Common myeloid progenitor, CD34-positive (primary cell): ENCODE measurements at places on chromosomes 6 and 20.
A peak's percentile ranks its signal among the peaks of the same experiment; 100 is the strongest.

GRCh38 chr6:157302736-157303135 is 20.6 kb downstream of the TMEM242 start:
- no peak for DNase-seq

DNA sequence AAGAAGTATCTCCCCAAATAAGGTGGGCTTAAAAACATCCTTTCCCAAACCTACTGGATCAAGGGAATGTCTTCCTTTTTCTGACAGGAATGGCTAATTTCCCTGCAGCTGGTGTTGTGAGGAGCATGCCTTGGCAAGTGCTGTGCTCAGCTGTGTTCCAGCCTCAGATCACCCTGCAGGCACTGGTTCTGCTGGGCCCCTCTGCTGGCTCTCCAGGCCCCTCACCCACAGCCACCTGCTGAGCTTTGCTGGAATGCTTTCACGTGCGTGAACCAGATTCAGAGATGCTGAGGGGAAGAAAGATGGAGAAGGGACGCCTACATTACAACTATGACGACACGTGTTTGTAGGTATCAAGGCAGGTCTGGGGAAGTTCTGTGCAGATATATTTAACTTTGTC is 71.3 kb upstream of the FOXC1 start:
- DNase-seq, result no peak

DNA sequence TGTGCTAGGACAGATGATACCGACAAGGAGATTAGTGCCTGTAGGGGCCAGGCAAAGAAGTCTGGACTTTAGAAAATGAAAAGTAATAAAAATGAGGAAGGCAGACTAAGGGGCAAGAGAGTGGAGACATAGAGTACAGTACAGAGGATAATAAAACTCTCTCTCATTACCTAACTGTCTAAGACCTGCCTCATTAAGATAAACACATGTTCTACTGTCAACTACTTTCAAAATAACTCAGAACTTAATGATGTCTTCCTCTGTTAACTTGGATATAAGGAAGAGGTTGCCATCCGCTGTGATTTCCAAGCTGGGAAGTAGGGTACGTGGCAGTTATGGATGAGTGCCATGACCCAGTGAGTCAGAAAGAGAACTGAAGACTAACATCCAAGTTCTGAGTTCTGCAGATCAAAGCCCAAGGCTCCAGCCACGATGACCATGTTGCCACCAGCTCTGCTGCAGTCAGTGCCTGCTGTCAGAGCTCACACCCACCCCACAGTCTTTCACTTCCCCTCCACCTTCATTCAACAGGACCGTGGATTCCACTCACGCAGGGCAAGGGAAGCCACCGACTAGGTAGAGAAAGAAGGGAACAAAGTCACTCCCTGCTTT is 81.8 kb downstream of the KIF16B start:
- DNase-seq, result no peak

DNA sequence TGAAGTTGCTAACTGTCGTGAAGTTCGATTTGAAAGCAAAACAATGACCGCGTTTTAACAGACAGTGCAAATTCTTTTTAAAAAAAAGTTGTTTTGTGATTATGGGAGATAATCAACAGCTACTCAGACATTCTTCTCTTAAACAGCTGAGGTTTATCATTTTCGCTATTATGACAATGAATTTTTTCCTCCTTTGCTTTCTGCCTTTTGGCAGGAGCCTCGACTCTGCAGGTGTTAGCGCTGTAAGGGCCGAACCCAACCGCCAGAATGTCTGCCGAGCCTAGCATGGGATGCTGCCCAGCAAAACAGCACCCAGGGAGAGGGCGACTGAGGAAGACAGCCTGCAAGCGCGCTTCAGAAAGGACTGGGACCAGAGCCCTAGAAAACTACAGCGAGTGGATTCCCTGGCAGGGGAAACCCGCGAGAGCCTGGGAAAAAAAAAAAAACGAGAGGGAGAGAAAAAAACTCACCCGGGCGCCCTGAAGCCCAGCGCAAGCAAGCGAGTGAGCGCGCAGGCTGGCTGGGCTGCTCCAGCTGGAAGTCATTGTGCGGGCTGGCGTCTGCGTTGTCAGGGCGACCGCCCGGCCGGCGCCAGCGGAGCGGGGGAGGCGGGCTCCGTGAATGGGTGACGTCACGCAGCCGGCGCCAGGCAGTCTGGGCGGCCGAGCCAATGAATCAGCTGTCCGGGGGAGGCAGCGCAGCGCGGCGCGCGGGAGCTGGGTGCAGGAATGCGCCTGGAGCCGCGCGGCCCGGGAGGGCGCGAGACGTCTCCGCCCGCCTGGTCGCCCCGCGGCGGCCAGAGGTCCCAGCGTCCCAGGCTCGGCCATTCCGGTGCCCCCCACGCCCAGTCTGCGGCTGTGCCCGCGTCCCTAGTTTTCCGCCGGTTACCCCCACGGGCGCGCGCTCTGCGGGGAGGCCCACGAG is 32.7 kb upstream of the ID4 start:
- peak; percentile 96 for DNase-seq

- DNase-seq, result no peak
Observed at GRCh38 chr6:30063315-30063714, 2.2 kb downstream of the POLR1H start.

DNA sequence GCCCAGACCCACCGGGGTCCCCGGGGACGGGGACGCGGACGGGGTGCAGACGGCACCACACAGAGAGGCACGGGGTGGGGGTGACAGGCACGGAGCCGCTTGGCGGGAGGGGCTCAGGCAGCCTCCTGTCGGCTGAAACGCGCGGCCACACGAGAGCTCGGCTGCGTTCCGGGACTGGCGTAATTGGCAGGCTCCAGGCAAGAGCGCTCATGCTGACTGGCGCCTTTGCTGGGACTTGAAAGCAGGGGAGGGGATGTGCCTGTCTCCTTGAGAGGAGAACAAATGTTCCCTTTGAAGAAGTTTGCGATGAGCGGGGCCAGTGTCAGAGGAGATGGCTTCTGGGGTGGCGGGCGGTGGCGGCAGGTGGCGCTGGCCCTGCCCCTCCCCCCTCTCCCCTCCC is 25.8 kb downstream of the BHLHE23 start:
- DNase-seq, result peak; percentile 89

GRCh38 chr6:111997853-111998208 is 56.1 kb upstream of the CCN6 start:
- DNase-seq, result no peak

DNA sequence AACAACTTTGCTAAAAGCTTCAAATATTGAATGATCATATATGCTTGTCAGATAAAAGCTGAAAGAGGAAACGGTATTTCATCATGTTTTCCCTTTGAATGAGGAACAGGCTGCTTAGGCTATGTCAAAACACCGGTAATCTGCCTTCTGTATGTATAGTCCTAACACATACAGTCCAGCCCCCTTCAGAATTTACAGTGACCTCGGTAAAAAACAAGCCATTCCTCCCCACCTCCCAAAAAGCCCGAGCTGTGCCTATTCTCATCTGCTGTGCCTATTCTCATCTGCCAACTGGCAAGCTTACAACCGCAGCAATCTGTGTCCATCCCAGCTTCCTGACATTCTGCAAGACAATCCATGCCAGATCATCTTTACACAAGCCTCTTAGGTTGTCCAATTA is 26.8 kb upstream of the UBE2J1 start:
- DNase-seq, result peak; percentile 81

- DNase-seq, result peak; percentile 47
Observed at GRCh38 chr6:166415306-166415705, 32.6 kb upstream of the MPC1 start.

DNA sequence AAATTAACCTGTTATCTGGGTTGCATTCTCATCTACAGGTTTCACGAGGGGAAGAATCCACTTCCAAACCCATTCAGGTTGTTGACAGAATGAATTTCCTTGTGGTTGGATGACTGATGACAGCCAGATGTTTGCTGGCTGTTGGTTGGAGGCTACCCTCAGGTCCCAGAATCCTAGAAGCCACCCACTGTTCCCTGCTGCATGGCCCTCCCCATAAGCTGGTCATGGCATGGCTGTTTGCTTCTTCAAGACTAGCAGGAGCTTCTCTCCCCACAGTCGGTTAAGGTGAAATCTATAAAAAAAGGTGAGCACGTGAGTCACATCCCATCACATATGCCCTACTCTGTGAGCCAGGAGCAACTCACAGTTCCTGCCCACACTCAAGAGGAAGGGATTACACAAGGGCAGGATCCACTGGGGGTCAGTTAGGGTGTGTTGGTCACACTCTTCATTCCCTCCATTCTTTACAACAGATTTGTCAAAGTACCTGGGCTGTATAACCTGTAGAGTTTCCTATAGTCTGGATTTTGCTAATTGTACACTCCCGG is 19.5 kb upstream of the RPS10 start:
- no peak for DNase-seq

DNA sequence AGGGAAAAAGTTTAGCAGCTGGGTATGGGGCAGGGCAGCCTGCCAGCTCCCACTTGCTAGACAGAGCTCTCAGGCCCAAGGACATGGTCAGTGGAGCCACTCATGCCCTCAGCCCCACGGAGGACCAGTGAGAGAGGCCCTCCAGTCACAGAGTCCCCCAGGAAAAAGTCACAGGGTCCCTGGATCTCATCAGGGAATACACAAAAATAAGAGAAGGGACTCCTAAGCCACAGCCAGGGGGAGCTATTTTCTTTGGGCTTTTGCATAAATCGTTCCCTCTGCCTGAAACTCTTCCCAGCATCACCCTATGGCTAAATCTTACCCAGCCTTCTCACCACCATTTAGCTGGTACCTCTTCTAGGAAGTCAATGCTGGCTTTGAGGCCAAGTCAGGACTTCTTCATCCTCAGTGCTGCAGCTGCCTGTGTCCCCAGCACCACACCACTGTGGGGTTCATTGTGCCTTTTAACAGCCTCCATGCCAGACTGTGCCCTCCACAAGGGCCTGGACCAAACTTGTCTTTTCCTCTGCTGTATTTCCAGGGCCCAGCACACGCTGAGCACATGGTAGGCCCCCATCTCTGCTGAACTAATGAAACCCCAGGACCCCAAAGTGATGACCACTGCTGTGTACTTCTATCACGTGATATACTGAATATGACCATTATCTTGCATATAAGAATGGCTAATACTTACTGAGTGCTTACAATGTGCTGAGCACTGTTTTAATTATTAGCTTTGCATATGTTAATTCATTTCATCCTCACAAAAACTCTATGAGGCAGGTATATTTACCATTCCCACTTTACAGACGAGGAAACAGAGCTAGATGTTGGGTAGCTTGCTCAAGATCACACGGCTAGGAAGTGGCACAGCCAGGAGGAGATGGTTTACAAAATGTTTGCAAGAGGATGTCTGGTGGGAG is 2.0 kb downstream of the ZNF335 start:
- peak; percentile 66 for DNase-seq

GRCh38 chr6:146305092-146305491 is 238.5 kb upstream of the RAB32 start:
- DNase-seq, result peak; percentile 42

DNA sequence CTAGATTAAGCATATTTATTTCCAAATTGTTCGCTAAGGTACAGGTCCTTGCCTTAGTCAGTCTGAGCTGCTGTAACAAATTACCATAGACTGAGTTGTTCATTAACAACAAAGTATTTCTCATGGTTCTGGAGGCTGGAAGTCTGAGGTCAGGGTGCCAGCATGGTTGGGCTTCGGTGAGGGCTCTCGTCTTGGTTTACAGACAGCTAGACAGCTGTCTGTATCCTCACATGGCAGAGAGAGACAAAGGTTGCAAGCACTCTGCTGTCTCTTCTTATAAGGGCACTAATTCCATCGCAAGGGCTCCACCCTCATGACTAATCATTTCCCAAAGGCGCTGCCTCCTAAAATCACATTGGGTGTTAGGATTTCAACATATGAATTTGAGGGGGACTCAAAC is 115.3 kb upstream of the GMDS start:
- no peak for DNase-seq

- no peak for DNase-seq
Observed at GRCh38 chr6:44674226-44675155, 287.0 kb downstream of the CDC5L start.

DNA sequence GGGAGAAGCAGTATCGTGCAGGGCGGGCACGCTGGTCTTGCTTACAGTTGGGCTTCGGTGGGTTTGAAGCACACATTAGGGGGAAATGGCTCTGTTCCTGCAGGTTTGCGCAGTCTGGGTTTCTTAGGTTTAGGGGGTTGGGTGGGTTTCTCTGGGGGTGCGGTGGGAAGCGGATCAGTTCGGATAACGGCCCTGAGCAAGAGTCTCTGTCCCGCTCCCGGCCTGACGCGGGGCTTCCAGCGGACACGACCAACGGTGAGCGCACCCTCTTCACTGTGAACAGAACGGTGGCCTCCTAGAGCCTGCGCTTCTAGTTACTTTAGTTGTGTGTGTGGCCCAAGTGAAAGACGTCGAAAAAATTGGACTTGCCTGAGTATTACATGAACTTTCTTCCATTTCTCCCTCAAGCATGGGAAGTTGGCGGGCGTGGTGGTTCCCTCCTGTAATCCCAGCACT is 635 bp upstream of the ELOVL2 start:
- DNase-seq, result no peak

DNA sequence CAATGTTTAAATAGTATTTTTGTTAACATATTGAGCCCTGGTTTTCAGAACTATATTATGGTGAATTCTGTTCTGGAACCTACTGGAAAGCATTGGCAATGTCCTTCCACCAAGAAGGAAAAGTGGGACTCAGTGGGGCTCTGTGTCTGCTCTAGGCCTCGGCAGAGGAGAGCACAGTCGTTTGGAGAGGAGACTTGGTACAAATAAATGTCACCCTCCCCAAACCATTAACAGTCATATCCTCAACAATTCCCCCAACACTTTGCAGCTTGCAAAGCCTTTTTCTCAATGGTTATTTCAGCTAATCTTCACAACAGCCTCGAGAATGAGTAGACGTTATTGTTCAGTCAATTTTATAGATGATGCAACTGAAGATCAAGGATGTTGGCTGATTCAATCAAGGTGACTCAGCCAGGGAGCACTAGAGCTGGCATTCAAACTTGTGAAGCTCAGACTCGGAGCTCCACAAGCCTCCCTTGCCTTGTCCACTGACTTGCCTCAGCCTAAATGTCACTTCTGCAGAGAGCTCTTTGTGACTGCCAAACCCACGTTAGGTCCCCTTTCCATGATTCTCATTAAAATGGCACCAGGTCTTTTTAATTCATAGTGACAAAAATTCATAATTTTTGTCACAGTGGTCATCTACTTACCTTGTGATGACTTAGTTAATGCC is 60.6 kb downstream of the TOX2 start:
- no peak for DNase-seq

GRCh38 chr6:159308198-159308597 is 139.0 kb downstream of the FNDC1 start:
- DNase-seq, result no peak

DNA sequence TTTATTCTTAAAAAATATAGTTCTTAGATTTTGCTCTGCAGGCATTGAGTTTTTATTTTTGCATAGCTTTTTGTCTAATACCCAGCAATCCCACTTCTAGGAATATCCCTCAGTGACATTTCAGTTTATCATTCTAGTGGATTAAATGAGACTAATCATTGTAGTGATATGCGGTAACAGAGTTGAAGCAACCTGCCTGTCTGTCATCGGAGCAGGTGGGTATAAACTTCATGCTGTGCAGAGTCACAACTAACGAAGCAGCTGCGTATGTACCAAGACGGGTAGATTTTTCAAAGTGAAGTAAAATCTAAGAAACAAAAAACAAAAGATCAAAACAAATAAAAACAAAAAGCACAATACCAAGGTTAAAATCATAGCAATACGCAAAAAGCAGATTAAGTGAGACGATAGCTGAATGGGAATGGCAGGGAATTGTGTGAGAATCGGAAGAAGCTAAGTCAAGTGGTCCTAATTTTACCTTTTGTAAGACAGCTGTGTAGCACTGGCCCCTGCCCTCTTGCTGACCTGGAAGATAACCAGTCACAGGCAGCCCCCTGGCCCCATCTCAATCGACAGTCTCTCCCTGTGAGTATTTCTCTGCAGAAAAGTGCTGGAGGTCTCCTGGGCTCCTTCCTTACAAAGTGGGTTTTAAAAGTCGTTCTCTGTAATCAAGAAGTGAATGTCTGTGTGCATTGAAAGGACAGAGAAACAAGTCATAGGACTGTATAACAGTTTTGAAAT is 169.2 kb downstream of the OR2B2 start:
- no peak for DNase-seq
